ENCODE measurements at places on chromosomes 5 and 9. TPM values are rescaled to one million over a fixed set of nuclear protein-coding genes. Genes with fewer than 3 reads are reported as not detected.

- DNase-seq: no peak
Measured at GRCh38 chr5:81552852-81553566, 159.1 kb upstream of the ACOT12 start.

- peak; percentile 80 for DNase-seq
Measured at GRCh38 chr5:38453921-38454320, 102.5 kb downstream of the LIFR start.

DNA sequence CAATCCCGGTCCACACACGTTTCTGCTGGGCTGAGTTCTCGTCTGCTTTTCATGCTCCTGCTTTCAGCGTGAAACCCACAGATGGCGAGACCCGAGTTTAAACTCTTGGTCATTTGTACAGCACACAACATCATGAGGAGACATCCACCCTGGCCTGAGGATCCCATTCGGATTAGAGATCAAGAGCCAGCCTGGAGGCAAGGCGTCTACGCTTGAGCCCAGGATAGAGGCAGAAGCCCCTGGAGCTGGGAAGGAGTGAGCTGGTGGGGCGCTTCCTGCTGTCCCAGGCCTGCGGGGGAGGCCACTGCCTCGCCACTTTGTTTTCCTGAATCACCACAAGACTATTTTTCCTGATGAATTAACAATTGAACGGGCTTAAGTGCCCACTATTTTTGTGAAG is 281.9 kb upstream of the IRX4 start:
- DNase-seq: no peak

- DNase-seq: no peak
Measured at GRCh38 chr5:96318569-96319110, 114.4 kb downstream of the PCSK1 start.

- no peak for DNase-seq
Measured at GRCh38 chr9:99954819-99955218, 48.4 kb downstream of the STX17 start.

- no peak for DNase-seq
Measured at GRCh38 chr5:175692235-175692995, 34.5 kb downstream of the HRH2 start.

Gene FCN1
- total RNA-seq: 0.72 TPM

Gene SLC35A4
- 59.7 TPM for total RNA-seq

GRCh38 chr9:129313331-129313955 is 135.4 kb upstream of the IER5L start:
- no peak for DNase-seq

DNA sequence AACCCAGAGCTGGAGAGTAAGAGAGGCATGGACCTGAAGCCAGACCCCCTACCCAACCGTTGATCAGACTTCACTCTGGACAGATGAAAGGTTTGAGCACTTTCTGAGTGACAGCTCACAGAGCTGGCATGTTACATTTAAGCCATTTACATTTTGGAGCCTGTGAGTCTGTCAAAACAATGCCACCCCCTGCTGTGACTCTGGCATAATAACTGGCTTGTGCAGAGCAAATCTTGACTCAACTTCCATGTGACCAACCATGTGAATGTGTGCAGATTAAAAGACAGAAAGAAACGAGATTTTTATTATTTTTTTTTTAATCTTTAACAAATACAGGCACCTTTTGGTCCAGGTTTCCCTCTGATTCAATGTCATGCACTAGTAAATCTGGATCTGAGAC is 48.5 kb downstream of the MFAP3 start:
- DNase-seq: no peak

DNA sequence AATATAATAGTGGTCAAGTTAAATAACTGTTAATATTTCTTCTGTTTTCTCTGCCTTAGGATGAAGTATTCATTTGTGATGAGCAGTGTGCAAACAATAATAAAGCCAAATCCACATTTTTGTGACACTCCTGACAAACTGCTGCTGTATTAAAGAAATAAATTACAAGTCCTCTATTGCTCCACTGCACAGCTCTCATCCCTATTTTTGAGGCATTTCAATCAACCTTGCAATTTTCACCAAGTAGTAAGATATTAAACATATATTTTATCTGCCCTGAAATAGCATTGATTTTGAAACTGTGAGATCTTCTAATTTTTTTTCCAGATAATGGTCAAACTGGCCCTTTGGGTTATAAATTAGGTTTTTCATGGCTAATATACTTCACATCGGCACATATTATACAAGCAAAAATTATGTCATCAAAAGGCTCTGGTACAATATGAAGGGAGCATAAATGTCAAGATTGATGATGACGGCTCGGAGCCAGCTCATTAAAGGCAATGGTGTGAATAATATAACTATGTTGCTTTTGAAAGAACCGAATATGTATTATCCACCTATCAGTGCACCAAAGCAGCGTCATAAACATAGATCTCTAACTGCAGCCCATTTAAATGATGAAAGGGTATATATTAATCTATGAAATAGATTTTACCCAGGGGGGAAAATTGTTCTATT is 764.9 kb downstream of the DNAH5 start:
- DNase-seq: no peak

DNA sequence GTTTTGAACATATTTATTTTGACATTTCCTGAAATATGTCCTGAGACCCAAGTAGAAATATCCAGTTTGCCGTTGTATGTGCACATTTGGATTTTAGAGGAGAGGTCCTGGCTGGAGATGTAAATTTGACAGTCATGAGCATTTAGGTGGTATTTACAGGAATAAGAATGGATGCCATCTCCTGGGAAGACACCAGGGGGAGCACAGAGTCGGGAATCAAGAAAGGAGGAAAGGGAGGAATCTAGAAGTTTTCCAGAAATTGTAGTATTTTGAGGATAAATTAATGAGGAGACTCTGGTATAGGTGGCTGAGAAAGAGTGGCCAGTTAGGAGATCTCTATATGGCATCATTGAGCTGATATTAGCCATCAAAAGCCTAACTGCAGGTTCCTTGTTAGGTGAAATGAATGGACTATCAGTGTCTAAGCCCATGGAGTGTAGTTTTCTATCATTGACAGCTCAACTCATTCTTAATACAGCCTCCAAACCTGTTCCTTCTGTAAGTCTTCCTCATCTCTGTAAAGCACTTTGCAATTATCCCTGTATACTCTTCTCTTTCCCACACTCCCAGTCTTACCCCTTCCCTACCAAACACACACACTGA is 7.2 kb downstream of the GAPT start:
- DNase-seq: peak; percentile 19

DNA sequence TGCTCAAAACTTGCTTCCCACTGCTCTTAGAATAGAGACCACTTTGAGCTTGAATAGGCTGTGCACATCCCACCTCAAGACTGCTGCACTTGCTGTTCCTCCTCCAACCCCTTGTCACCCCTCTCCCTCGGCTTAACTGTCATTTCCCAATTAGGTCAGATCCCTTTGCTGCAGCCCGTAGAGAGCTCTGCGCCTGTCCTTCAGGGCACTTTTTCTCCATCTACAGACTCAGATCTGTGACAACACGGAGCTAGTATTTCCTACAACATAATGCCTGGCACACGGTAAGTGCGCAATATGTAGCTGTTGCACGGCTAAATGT is 485 bp upstream of the HABP4 start:
- DNase-seq: no peak

Data from lower leg skin (tissue), 4 donors.